A673 (cell line): ENCODE measurements at places on chromosomes 4 and X. TPM values are rescaled to one million over a fixed set of nuclear protein-coding genes. Genes with fewer than 3 reads are reported as not detected.

The EXOSC9 gene
- 79.0 and 79.8 TPM in 2 replicates for total RNA-seq

The IL1RAPL2 gene
- total RNA-seq, result not detected in 2 replicates

GRCh38 chrX:70338290-70338689 is 48.4 kb downstream of the KIF4A start:
- H3K36me3 ChIP-seq, result peaks cover 36% of the 10 kb centered on the region
- DNase-seq, result no peak
- H3K4me1 ChIP-seq, result no peaks in the 10 kb centered on the region
- H3K4me3 ChIP-seq, result no peak overlapping the region

DNA sequence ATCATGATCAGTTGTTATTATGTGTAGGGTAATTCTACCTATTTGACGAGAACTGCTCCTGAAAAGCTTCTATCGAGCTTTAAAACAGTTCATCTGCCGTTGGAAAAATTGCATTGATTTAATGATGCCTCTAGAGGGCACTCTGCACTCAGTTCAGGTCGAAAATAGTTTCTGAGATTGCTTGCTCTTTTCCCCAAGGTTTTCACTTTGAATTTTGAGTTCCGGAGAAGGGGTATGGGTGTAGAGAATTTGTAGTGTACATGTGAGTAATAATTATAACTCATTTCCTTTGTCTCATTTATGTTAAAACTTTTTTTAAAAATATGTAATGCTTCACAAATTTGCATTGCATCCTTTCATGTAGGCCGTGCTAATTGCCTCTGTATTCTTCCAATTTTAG is 28.4 kb upstream of the TNIP3 start:
- H3K27ac ChIP-seq, result no peak overlapping the region
- no peaks in the 10 kb centered on the region for H3K4me1 ChIP-seq
- peak overlapping the region; percentile 30 for H3K4me3 ChIP-seq
- peak; percentile 69 for DNase-seq

The HELT gene
- not detected in 2 replicates for total RNA-seq

The PRRG3 gene
- total RNA-seq, result not detected in 2 replicates

- no peaks in the 10 kb centered on the region for H3K27me3 ChIP-seq
- no peaks in the 10 kb centered on the region for H3K36me3 ChIP-seq
- DNase-seq, result no peak
- peaks cover 33% of the 10 kb centered on the region for H3K4me1 ChIP-seq
- no peak overlapping the region for H3K27ac ChIP-seq
Measured at GRCh38 chr4:109211671-109212070, 90.8 kb downstream of the COL25A1 start.

- H3K27me3 ChIP-seq, result no peaks in the 10 kb centered on the region
- DNase-seq, result no peak
- peak overlapping the region; percentile 16 for H3K27ac ChIP-seq
- no peak overlapping the region for H3K4me3 ChIP-seq
Measured at GRCh38 chr4:1235381-1236102, 13.4 kb downstream of the CTBP1 start.

GRCh38 chr4:187992971-187993370 is 2.6 kb upstream of the ZFP42 start:
- H3K27ac ChIP-seq, result no peak overlapping the region
- no peaks in the 10 kb centered on the region for H3K36me3 ChIP-seq
- H3K27me3 ChIP-seq, result no peaks in the 10 kb centered on the region
- no peak overlapping the region for H3K4me3 ChIP-seq
- no peaks in the 10 kb centered on the region for H3K4me1 ChIP-seq

The NKRF gene
- 18.8 and 22.1 TPM in 2 replicates for total RNA-seq

DNA sequence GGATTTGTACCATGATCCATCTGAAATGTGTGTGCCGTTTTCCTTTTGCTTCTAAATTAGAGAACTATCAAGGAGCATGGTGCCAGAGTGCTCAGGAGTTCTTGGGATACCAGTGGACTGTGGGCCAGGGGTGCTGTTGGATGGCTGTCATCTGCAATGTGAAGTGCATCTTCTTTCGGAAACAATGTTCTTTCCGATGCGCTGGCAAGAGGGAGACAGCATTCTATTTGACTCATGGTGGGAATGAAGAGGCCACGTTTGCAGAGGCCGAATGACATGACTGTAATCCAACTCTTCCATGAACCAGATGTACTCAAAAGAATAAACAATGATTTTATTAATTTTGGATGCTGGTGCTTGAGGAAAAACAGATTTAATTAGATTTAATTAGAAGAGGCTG is 45.5 kb downstream of the SORCS2 start:
- no peaks in the 10 kb centered on the region for H3K4me1 ChIP-seq
- H3K27ac ChIP-seq, result no peak overlapping the region
- H3K27me3 ChIP-seq, result no peaks in the 10 kb centered on the region
- H3K36me3 ChIP-seq, result no peaks in the 10 kb centered on the region

The PLAC1 gene
- total RNA-seq, result 0.43 and 0.87 TPM in 2 replicates

DNA sequence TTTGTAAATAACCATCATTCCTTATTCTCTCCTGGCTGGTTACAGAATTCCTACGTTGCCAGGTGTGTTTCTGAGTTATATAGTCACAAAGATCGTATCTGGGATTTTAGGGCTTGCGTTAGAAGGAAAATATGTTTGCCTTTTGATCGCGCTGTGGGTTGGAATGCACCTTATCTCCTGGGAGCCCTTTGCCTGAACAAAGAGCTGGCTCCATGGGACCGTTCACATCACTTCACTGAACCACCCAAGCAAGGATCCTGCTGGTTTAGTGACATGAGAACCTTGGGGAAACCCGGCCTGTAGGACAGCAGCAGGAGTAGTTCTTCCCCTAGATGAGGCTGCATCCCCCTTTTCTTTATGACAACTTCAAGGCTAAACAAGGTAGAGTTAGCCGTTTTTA is 51.6 kb downstream of the RS1 start:
- no peaks in the 10 kb centered on the region for H3K4me1 ChIP-seq
- no peak for DNase-seq
- peaks cover 6% of the 10 kb centered on the region for H3K27me3 ChIP-seq
- H3K4me3 ChIP-seq, result no peak overlapping the region
- H3K27ac ChIP-seq, result no peak overlapping the region
- no peaks in the 10 kb centered on the region for H3K36me3 ChIP-seq

The TMEM154 gene
- total RNA-seq, result 2.3 and 2.6 TPM in 2 replicates

DNA sequence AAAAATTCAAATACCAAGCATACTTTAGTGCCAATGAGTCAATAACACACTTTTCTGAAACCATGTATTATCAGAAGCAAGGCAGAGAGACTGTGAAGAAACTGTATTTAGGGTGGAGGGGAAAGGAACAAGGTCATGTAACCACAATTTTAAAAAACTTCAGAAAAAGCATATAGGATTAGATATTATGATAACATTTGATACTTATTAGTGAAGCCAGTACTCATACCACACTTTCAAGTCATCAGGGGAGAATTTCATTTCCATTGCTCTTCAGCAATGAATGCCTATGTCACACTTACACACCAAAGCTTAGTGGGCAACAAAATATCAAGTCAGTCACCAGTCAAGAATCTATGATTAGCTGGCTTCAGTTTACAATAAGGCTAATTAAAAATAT is 602.2 kb downstream of the IL15 start:
- H3K36me3 ChIP-seq, result no peaks in the 10 kb centered on the region
- no peak overlapping the region for H3K27ac ChIP-seq
- H3K4me3 ChIP-seq, result no peak overlapping the region
- H3K27me3 ChIP-seq, result no peaks in the 10 kb centered on the region
- no peak for DNase-seq
- H3K4me1 ChIP-seq, result peaks cover 12% of the 10 kb centered on the region

The NEIL3 gene
- total RNA-seq, result 21.9 and 24.0 TPM in 2 replicates

The FGF5 gene
- not detected in 2 replicates for total RNA-seq

GRCh38 chr4:148573296-148573695 is 131.1 kb upstream of the NR3C2 start:
- H3K27ac ChIP-seq, result no peak overlapping the region
- no peaks in the 10 kb centered on the region for H3K4me1 ChIP-seq
- no peak for DNase-seq
- no peaks in the 10 kb centered on the region for H3K27me3 ChIP-seq
- H3K36me3 ChIP-seq, result no peaks in the 10 kb centered on the region

DNA sequence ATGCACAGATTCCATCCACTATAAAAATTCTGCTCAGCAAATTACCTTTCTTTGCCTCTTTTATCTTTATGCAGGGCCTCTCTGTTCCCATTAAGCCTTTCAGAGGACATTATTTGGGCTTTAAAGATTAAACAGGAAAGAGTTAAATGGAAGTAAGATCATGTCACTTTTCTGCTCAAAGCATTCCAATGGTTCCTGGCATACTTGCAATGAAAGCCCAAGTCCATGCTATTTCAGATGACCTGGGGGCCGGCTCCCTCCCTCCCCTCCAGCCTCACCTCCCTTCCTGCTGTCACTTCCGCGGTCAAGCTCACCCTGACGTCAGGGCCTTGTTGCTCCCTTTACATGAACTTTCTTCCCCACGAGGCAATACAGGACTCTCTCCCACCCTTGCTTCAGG is 125.5 kb downstream of the C4orf51 start:
- no peak overlapping the region for H3K27ac ChIP-seq
- peaks cover 35% of the 10 kb centered on the region for H3K4me1 ChIP-seq
- no peaks in the 10 kb centered on the region for H3K27me3 ChIP-seq

DNA sequence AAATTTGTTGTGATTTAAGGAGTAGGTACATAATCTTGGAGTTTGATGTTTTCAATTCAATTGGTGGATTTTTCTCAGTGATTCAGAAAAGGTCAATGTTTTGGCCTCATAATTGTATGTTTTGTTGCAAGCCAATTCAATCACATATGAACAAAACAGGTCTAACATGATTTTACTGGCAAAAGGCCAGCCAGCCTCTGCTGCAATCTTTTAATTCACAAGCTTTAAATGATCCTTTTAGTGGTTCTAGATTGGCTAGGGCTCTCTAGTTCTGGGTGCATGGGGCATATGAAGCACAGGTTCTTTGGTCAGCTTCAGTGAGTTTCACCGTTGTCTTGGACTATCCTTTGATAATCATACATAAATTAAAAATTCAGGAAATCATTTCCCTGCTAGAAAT is 19.2 kb upstream of the SLC6A14 start:
- no peak overlapping the region for H3K27ac ChIP-seq
- H3K4me3 ChIP-seq, result no peak overlapping the region
- H3K4me1 ChIP-seq, result no peaks in the 10 kb centered on the region
- no peak for DNase-seq

The MAGEA1 gene
- not detected in 2 replicates for total RNA-seq

The MAP3K15 gene
- 0.06 and 0.35 TPM in 2 replicates for total RNA-seq

DNA sequence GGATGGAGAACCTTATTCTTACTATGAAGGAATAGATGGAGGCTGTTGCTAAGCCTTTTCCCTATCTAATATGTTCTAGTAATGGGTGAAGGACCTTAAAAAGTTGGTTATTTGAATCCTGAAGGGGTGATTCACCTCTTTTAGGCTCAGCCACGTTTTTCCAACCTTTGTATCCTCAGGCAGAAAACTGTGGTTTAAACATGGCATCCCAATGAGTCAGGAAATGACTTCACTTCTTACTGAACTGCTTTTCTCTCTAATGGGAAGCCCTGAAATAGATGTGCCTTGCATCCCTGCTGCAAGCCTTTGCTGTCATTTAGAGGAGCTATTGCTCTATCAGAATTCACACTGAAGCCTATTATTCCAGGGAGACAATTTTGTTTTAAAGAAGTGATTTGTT is 191.0 kb upstream of the ARX start:
- H3K27ac ChIP-seq, result no peak overlapping the region
- no peaks in the 10 kb centered on the region for H3K36me3 ChIP-seq
- H3K27me3 ChIP-seq, result peaks cover 10% of the 10 kb centered on the region
- no peak overlapping the region for H3K4me3 ChIP-seq
- peak; percentile 7 for DNase-seq

DNA sequence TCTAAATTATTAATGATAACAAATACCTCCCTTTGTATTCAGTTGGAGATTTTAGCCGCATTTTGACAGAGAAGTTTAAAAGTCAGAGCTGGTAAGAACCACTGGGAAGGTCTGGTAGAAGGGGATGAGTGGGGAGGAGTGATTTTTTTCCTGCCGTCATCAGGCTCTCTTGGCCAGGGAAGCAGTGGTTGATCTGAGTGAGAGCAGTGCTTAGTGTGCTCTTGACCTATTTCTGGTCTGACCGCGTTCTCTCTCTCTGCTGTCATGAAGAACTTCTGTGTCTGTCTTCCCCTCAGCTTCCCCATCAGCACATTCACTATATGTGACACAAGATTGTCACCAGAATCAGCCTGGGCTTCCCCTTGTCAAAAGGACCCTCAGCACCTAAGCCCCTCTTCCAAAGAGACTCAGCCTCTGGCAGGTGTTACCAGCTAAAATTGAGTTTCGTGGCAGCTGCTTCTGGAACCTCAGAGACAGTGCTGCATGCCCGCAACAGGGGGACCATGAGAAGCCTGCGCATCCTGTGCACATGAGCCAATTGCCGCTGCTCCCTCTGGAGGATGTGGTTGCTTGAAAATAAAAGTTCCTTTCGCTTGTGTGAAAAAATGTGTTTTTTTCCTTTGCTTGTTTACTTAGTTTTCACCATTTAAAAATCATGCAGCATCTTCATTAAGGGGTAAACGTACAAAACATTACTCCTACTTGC is 268.9 kb downstream of the C4orf33 start:
- H3K27me3 ChIP-seq, result no peaks in the 10 kb centered on the region
- DNase-seq, result no peak
- H3K4me3 ChIP-seq, result no peak overlapping the region
- no peak overlapping the region for H3K27ac ChIP-seq
- no peaks in the 10 kb centered on the region for H3K36me3 ChIP-seq
- H3K4me1 ChIP-seq, result no peaks in the 10 kb centered on the region

GRCh38 chr4:87901422-87901992 is 68.7 kb downstream of the MEPE start:
- peaks cover 6% of the 10 kb centered on the region for H3K4me1 ChIP-seq
- DNase-seq, result peak; percentile 37
- H3K27me3 ChIP-seq, result no peaks in the 10 kb centered on the region
- H3K36me3 ChIP-seq, result no peaks in the 10 kb centered on the region

DNA sequence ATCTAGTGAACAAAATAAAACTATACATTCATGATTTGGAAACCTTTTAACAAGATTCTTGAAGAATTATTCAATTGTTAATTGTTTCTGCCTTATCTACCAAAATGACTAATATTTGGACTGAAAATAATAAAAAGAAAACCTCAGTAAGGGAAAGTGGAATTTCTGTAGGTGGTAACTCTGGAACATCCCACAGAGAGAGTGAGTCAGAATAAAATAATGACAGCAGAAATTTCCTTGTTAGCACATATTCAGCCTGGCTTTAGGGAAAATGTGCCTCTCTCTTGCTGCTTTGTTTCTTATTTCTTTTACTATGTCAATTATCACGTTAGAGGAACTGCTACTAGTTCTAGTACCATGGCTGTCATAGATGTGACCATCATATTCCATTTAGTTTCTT is 421.5 kb upstream of the GNPDA2 start:
- H3K27me3 ChIP-seq, result no peaks in the 10 kb centered on the region
- no peaks in the 10 kb centered on the region for H3K36me3 ChIP-seq
- no peak overlapping the region for H3K27ac ChIP-seq
- H3K4me3 ChIP-seq, result no peak overlapping the region
- H3K4me1 ChIP-seq, result no peaks in the 10 kb centered on the region

The SRPX2 gene
- total RNA-seq, result 8.8 and 12.3 TPM in 2 replicates

The LINC00632 gene
- 4.2 and 7.5 TPM in 2 replicates for total RNA-seq

- H3K27ac ChIP-seq, result no peak overlapping the region
- H3K4me1 ChIP-seq, result no peaks in the 10 kb centered on the region
- H3K36me3 ChIP-seq, result no peaks in the 10 kb centered on the region
- peak; percentile 21 for DNase-seq
Measured at GRCh38 chr4:185470501-185471195, 885 bp downstream of the CCDC110 start.

GRCh38 chrX:132407691-132408090 is 81.1 kb downstream of the MBNL3 start:
- H3K36me3 ChIP-seq, result no peaks in the 10 kb centered on the region
- H3K4me3 ChIP-seq, result no peak overlapping the region
- peaks cover 17% of the 10 kb centered on the region for H3K4me1 ChIP-seq
- H3K27ac ChIP-seq, result no peak overlapping the region
- peak; percentile 80 for DNase-seq

- H3K27me3 ChIP-seq, result peaks cover 27% of the 10 kb centered on the region
- H3K36me3 ChIP-seq, result no peaks in the 10 kb centered on the region
- H3K27ac ChIP-seq, result no peak overlapping the region
- no peaks in the 10 kb centered on the region for H3K4me1 ChIP-seq
- H3K4me3 ChIP-seq, result no peak overlapping the region
Measured at GRCh38 chr4:153832720-153833287, 43.9 kb upstream of the SFRP2 start.
